ENCODE measurements at places on chromosomes 1 and 21. TPM values are rescaled to one million over a fixed set of nuclear protein-coding genes. Genes with fewer than 3 reads are reported as not detected.

- peaks cover 9% of the 10 kb centered on the region for H3K4me1 ChIP-seq
- H3K36me3 ChIP-seq, result no peaks in the 10 kb centered on the region
- H3K4me3 ChIP-seq, result no peak overlapping the region
- no peak for DNase-seq
- no peak overlapping the region for H3K27ac ChIP-seq
- H3K27me3 ChIP-seq, result no peaks in the 10 kb centered on the region
Measured at GRCh38 chr1:14835725-14836124, 237.2 kb downstream of the KAZN start.

DNA sequence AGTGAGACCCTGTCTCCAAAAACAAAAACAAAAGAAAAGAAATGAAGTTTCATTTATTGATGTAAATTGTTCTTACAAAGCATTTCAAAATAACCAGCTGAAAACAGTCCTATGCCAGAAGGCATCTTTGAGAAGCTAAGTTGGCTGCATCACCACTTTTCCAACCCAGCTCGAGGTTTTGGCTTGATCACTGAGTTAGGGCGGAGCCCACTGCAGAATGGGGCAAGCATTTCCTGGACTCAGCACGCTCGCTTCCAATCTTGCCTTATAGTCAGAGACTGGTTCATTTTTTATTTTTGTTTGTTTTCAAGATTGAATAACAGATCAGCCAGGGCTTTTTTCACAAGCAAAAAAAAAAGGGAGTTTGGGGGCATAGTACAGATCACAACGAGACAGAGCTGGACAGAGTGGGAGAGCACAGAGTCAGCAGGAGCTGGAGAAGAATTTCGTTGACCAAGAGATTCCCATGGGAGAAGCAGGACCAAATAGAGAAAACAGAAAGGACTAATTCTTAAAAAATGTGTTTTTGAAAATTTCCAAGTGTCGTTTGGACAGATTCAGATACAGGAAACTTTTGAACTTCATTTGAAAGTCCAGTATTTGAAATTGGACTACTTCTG is 23.5 kb upstream of the COL6A1 start:
- H3K27me3 ChIP-seq, result no peaks in the 10 kb centered on the region
- no peak overlapping the region for H3K27ac ChIP-seq
- no peaks in the 10 kb centered on the region for H3K4me1 ChIP-seq
- H3K36me3 ChIP-seq, result no peaks in the 10 kb centered on the region
- DNase-seq, result no peak
- H3K4me3 ChIP-seq, result no peak overlapping the region

- H3K4me1 ChIP-seq, result peaks cover 5% of the 10 kb centered on the region
- DNase-seq, result no peak
- no peak overlapping the region for H3K4me3 ChIP-seq
Measured at GRCh38 chr1:53057127-53057526, 4.9 kb upstream of the PODN start.

DNA sequence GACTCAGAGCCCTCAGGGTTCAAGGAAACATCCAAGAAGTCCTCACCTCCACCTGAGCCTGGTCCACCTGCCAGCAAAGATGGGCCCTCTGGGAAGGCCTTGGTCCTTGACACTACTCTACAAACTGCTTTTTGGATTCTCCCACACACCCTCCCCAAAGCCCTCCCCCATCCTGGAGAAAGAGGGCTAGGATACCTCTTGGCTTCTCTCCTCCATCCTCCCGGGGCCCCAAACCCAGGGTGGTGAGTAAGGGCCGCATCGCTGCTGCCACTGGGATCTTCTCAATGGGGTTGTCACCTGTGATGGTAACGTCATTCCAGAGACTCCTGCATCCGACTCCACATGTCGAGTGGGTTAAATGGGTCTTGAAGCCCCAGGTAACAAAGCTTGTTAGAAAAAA is 26.6 kb downstream of the MATN1 start:
- H3K27ac ChIP-seq, result no peak overlapping the region

DNA sequence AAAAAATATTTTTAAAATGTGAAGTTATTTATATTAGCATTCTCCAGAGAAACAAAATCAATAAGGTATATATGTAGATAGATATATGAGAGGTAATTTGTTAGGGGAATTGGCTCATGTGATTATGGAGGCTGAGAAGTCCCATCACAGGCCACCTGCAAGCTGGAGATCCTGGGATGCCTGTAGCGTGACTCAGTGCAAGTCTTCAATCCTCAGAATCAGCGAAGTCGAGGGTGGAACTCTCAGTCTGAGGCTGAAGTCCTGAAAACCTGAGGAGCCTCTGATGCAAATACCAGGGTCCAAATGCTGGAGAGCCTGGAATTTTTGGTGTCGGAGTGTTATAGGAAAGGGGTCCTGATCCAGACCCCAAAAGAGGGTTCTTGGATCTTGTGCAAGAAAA is 658.5 kb downstream of the USP25 start:
- no peak overlapping the region for H3K4me3 ChIP-seq
- no peak overlapping the region for H3K27ac ChIP-seq
- no peak for DNase-seq
- H3K4me1 ChIP-seq, result no peaks in the 10 kb centered on the region
- no peaks in the 10 kb centered on the region for H3K27me3 ChIP-seq

GRCh38 chr1:98264727-98265126 is 343.9 kb upstream of the DPYD start:
- peaks cover 15% of the 10 kb centered on the region for H3K4me1 ChIP-seq
- H3K4me3 ChIP-seq, result no peak overlapping the region
- no peaks in the 10 kb centered on the region for H3K36me3 ChIP-seq
- no peak for DNase-seq

DNA sequence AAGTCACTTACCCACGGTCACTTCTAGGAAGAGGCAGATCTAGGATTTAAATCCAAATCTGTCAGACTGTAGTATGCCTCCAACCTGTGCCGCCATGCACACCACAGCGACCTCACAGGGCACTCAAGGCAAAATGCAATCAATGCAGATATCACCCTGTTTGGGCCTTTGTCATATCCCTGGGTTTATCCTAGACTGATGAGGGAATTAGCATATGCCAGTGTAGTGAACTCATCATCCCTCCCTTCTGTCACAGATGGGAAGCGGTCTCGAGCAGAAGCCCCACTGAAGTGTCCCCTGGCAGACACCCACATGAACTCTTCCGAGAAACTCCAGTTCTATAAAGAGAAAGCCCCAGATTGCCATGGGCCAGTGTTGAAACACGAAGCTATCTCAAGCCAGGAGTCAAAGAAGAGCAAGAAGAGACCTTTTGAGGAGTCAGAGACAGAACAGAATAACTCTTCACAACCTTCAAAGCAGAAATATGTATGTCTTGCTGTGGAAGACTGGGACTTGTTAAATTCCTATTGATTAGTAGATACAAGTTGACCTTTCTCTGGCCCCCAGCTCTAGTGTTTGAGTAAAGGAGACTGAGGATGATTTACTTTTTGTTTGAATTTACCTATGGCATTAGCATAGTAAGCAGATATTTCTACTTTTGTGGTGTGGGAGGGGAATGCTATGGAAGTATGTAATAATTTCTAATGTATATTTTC is 21.4 kb downstream of the LRRC42 start:
- no peak for DNase-seq
- H3K36me3 ChIP-seq, result peaks cover 66% of the 10 kb centered on the region
- no peaks in the 10 kb centered on the region for H3K27me3 ChIP-seq

- H3K27ac ChIP-seq, result no peak within 1 kb of the TSS
- H3K36me3 ChIP-seq, result no peaks in the 10 kb centered on the region
- no peak within 1 kb of the TSS for H3K4me3 ChIP-seq
- no peak for DNase-seq
- H3K27me3 ChIP-seq, result no peaks in the 10 kb centered on the region
Measured at GRCh38 chr21:46155514-46156377, at the start of gene FTCD. Gene FTCD, minus strand, starts transcription at chr21:46155579. Its CDS starts 56 bp downstream, at chr21:46155523.

DNA sequence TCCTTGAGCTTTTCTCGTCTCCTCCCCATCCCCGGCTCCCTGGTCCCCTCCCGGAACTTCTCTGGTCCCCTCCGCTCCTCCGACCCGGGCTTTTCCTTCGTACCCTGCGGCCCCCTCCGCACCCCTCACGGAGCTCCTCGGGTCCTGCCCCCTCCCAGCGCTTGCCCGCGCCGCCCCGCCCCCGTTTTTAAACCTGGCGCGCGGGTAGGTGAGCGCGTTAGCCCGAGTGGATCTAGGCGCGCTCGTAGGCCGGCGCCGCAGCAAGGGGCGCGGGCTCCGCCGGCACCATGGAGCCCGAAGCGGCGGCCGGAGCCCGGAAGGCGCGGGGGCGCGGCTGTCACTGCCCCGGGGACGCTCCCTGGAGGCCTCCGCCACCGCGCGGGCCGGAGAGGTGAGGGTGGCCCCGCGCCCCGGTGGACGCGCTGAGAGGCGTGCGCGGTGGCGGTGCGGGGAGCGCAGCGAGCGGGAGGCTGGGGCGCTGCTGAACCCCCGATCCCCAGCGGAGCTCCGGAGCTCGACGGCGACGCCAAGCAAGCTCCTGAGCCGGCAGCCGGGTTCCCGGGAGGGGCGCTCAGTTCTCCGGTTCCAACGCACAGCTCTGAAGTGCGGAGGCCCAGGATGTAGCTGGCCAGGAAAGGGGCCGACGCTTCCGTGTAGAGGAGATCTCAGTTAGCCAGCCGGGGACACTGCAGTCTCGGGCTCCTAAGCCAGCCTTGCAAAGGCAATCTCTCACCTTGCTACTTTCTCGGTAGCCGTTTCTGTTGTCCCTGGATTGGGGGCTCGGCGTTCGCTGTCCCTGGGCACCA is at the start of gene RIPPLY3:
TSS of gene RIPPLY3 (plus strand) at position 217 of the 806 bp plus-strand sequence. CDS start at position 288, 71 bp downstream.
- peak; percentile 29 for DNase-seq
- H3K4me1 ChIP-seq, result peaks cover 13% of the 10 kb centered on the region
- no peaks in the 10 kb centered on the region for H3K27me3 ChIP-seq
- no peak within 1 kb of the TSS for H3K27ac ChIP-seq
- H3K36me3 ChIP-seq, result no peaks in the 10 kb centered on the region

DNA sequence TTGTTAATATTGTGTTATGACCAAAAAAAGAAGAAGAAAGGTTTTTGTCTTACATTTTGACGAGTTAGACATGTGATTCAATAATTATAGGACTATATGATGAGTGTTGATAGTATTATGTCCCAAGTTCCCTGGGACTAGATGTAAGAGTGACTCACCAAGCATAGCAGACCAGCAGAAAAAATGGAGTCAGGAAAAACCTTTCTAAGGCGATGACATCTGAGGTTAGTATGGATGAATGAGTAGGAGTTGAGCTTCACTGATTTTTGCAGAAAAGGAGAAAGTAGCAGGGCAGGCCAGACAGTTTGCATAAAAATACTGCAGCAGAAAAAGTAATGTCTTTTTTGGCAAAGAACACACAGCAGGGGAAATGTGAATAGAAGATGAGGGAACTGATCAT is 1041.3 kb upstream of the ADGRL4 start:
- no peak overlapping the region for H3K4me3 ChIP-seq
- DNase-seq, result no peak
- no peaks in the 10 kb centered on the region for H3K27me3 ChIP-seq
- H3K36me3 ChIP-seq, result no peaks in the 10 kb centered on the region
- H3K27ac ChIP-seq, result no peak overlapping the region
- no peaks in the 10 kb centered on the region for H3K4me1 ChIP-seq

The OR2T29 gene
- not detected for total RNA-seq

The ZNF644 gene
- 46.6 TPM for total RNA-seq

The FCRL6 gene
- not detected for total RNA-seq

The CELA2B gene
- not detected for total RNA-seq

The BRDT gene
- total RNA-seq, result not detected

Data from SJSA1 (cell line).